Dermis blood vessel endothelial cell (primary cell): ENCODE measurements at places on chromosomes 16 and 17. TPM values are rescaled to one million over a fixed set of nuclear protein-coding genes. Genes with fewer than 3 reads are reported as not detected.

DNA sequence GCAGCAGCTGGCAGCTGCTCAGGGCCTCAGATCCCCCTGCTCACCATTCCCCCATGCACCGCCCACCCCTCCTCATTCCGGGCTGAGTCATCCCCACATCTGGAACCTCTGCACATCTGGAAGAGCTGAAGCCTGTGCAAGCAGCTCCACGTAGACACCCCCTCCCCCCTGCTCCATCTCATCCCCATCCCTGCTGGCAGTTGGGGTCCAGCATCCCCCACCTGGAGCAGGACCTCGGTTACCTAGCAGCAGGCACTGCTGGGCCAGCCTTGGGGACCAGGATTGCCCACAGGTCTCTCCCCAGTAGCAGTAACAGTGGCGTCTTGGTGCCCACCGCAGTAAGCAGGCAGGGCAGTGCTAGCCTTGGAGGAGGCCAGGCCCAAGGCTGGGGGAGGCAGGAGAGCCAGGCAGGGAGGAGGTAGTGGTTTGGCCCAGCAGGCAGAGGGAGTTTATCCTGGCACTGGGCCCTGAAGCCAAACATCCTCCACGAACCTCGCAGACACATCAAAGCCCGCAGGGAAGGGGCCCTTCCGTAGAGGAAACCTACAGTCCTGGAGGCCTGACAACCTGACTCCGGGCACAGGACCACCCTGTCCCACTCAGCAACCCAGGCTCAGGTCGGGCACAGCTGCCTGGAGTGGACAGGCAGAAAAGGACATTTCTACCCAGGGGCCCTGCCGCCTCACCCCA is 7.7 kb upstream of the TMEM92 start:
- DNase-seq = peak; percentile 55

GRCh38 chr17:81593105-81593871 is 41.1 kb upstream of the FAAP100 start:
- no peak for DNase-seq

DNA sequence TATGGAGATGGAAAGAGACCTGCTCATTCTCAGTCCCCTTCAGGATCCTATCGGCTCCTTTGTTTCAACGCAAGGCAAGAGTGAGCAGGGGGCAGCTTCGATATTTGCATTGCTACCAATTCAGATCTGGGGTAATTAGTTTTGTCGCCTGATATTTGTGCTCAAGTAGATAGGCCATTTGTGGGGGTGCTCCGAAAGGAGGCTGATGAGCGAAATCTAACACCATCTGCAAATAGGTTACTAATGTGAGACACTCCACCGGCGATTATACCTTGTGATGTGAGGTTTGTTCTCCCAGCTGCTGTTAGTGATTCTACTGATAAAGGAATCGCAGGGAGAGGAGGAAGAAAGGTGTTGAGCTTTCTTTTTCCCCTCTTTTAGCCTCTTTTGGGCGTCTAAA is 31.5 kb downstream of the WSCD1 start:
- no peak for DNase-seq

GRCh38 chr17:35407531-35407930 is 24.8 kb downstream of the SLFN12 start:
- no peak for DNase-seq

DNA sequence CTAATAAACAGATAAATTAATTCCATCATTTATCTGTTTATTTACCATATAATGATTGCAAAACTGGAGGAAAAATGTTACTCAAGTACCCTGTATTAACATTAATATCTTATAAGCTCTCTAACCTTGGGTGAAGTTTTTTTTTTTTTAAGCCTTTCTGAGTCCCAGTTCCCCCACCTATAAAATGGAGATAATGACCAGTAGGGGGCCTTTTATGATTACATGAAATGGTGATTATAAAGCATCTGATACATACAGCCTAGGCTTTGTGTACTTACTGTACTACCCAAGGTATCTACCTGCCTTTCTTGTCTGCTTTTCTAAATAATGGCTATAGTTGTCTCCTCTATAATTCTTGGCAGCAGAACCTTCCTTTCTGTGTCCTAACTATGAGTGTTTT is 22.6 kb downstream of the LRRC36 start:
- DNase-seq = peak; percentile 67

DNA sequence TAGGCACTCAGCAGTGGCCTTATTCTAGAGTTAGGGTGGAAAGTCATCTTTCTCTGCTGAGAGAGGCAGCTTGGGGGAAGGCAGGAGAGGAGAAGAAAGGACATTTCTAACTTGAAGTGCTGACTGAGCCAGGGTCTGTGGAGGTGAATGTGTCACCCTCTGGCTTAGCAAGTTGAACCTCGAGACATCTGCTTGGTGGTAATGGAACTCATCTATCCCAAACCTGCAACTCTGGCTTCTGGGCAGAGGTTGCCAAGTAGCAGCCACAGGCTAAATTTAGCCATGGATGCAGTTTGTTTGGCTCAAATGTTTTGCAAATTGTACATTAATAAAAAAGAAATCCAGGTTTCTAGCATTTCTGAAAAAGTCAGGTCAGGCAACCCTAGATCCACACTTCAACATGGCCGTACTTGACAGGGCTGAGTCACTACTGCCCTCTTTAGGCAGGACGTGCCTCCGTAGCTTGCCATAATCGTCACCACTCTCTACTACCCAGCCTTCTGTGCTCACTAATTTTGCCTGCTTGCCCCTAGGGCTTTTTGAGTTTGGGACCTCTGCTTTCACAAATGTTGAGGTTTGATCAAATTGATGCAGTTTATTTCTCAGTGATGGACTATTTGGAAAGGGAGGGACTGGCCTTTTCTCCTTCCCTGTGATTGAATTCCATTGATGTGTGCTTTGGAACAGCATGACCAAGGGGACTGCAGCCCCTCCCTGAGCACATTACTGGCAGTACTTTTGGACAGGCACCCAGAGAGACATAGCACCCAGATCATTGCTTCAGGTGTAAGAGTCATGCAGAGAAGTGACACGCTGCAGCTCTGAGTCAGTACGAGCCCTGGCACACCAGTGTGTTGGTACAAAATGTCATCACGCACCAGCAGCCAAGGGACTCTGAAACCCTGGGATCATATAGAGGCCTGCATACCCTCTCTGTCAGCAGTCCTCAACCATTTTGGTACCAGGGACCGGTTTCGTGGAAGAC is 5.2 kb downstream of the CDH13 start:
- DNase-seq = peak; percentile 61

DNA sequence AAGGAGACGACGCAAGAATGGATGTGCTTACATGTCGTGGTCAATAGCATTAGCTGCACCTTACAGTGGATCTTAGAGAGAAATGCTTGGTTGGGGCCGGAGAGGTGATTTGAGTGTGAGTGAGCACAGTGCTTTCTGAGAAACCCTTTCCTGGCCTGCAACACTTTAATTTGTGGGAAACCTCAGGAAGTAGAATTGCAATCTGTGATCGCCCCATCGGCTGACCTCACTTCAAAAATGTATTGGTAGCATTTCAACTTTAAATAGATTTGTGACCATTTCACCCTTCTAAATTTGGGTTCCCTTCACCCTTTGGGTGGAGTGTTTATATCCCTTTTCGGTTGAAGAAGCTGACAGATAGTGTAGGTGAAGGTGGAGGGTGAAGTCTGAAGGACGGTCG is 13.2 kb downstream of the PRKCB start:
- DNase-seq = no peak

- no peak for DNase-seq
Measured at GRCh38 chr16:64910356-64910755, 211.5 kb downstream of the CDH11 start.

GRCh38 chr17:35942588-35943186 is 826 bp downstream of the LYZL6 start:
- no peak for DNase-seq

DNA sequence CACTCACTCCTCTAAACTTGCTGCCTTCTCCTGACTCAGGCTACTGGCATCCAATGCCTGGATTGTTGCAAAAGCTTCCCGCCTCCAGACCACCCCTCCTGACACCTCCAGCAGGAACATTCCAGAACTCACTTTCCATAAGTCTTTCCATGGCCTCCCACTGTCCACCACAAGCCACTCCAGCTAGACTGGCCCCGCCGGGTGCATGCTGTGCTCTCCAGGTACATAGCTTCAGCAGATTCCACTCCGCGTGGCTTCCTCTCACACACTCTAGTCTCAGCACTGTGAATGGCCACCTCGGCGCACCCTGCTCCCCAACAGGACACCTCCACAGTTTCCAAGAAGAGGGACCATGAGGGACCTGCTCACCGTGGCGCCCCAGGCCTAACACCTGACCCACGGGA is 25.9 kb upstream of the FAAP100 start:
- no peak for DNase-seq

- DNase-seq = no peak
Measured at GRCh38 chr16:17828012-17828411, 357.3 kb upstream of the XYLT1 start.

DNA sequence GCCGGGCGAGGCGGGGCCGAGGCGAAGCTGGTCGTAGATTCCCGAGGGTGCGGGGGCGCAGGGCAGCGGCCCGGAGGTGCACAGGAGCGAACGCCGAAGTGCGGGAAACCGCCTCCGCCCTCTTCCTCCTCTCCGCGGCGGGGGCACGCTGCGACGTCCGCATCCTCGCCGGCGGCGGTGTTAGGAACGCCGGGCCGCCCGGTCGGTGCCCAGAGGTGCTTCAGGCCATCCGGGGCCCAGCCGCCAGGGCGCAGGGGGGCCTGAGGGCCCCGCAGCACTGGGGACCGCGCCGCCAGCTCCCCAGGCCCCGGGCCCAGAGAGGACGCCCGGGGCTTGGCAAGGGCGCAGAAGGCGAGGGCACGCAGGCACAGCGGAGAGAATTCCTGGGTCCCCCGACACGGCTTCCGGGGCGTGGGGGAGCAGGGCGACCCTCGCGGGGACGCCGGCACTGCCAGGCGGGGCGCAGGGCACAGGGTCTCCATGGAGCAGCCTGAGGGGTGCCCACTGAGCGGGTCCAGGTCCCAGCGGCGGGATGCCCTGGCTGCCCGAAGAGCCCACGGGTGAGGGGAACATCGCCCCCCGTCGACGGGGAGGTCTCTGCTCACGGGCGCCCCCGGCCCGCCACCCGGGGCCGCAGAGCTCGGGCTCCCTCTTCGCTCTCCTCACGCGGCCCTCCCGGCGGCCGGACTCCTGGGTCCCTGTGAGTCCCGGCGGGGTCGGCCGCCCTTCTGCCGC is 576 bp downstream of the EPOP start:
- no peak for DNase-seq

DNA sequence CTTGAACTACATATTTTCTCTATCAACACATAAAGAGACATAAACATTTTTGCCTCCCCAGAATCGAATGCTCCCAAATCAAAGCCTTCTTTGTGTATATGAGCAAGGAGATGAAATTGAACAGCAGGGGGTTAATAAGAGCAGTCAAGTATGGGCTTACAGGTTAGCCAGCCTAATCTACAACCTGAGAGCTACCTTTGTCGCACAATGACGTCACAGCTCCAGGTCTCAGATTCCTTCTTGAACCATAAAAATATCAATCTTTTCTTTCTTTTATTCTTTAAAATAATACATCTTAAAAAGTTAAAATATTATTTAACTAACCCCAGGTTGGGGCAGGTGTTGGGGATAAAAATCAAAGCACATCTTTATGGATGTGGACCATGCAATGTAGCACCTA is 482.9 kb upstream of the CDH11 start:
- DNase-seq = no peak

The TBX6 gene
- 0.17 and 0.23 TPM in 2 replicates for total RNA-seq

The KRTAP4-5 gene
- total RNA-seq = not detected in 2 replicates

The SALL1 gene
- under 0.01 and 0.05 TPM in 2 replicates for total RNA-seq

DNA sequence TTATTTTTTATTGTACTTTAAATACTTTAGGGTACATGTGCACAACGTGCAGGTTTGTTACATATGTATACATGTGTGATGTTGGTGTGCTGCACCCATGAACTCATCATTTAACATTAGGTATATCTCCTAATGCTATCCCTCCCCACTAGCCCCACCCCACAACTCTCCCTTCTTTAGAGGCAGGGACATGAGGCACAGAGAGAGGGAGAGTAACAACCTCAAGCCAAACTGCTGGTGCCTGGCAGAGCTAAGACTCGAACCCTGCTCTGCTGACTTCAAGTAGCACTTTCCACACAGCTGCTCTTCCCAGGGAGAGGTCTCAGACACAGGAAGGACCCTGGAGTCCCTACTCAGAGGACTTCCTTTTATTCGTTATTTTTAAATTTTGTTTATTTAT is 69.4 kb downstream of the WSB1 start:
- no peak for DNase-seq

The HLF gene
- total RNA-seq = 0.05 TPM in 1 of 2 replicates, not detected in the other

DNA sequence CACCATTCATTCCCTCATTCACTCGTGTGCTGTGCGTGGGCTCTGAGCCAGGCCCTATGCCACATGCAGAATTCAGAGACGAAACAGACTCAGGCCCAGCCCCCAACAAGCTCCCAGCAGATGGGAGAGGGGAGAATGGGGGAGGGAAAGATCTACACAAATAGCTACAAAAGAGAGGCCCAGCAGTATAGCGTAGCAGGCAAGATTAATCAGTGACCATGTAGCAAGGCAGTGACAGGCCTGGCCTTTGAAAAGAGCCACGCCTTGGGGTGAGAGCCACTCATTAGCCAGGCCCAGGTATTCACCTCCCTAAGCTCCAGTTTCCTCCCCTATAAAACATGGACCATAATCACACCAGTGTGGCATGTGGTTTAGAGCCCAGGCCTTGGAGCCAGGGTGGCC is 16.4 kb upstream of the KRT19 start:
- DNase-seq = no peak

- DNase-seq = no peak
Measured at GRCh38 chr17:80353718-80354275, 61.2 kb upstream of the ENDOV start.

DNA sequence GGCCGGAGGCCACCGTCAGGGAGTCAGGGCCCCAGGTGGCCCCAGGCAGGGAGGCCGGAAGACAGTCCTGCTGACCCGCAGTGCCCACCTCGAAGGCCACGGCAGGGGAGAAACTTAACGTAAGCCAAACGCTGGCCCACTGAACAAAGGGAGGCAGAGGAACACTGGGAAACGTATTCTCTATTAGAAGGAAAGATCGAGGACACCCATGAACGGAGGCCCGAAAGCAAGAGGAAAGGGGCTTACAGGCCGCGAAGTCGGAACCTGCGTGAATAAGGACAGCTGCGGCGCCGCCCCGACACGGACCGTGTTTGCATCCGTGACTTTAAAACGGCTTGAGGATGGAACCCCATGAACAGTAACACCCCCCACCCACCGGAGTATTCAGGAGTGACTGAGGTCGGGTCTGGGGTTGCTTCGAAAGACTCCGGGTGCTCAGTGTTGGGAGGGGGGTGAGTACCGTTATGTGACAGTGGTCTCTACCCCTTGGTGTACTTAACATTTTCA is 102.4 kb upstream of the METRNL start:
- DNase-seq = no peak

GRCh38 chr16:19716183-19716582 is 1.8 kb downstream of the KNOP1 start:
- DNase-seq = no peak

DNA sequence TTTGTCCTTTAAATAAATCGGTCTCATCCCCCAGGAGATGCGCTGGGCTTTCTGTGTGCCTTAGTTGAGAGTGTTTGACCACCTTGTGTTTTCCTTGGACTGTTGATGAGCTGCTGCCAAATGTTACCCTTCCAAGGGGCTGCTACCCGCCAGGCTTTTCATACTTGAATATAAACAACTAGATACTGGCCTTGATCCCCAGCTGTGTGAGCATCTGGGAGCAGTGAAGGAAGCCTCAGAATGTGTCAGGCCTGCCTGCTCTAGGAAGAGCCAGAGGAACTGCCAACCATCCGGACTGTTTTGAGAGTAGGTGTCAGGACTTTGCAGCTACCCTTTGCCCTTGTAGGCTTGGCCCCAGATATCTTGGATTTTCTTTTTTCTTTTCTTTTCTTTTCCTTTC is 57.8 kb downstream of the LDHD start:
- no peak for DNase-seq

The CCDC102A gene
- total RNA-seq = 12.6 and 25.5 TPM in 2 replicates

The CACNA1G gene
- total RNA-seq = not detected in 2 replicates

- DNase-seq = peak; percentile 64
Measured at GRCh38 chr16:87324411-87325275, 7.5 kb upstream of the C16orf95 start.
